ENCODE measurements at places on chromosomes 1 and 21.

DNA sequence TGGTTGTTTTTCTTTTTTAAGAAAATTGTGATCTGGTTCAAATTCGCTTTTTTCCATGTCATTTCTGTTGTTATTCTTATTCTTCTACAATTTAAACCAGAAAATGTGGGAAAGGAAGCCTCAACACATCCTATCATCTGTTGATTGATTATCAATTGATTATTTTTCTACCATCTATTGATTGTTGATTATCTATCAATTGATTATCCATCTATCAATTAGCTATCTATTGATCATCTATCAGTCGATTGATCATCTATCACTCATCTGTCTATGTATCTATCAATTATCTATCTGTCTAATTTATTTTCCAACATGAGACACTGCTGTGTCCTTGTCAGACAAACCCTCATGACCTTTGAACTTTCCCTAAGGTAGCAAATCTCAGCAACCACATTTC, 136.1 kb upstream of the ARHGEF16 start:
- no peak for DNase-seq

GRCh38 chr1:18794051-18794450, 65.4 kb downstream of the TAS1R2 start:
- no peak for DNase-seq

- DNase-seq: no peak
These were observed 25.6 kb downstream of the SYNC start for GRCh38 chr1:32676945-32677344.

GRCh38 chr1:153626904-153627714, at the start of gene S100A13:
Gene S100A13, minus strand, starts transcription at chr1:153627505. Its CDS starts 1,033 bp downstream, at chr1:153626472.
- DNase-seq: peak; percentile 91

GRCh38 chr1:153750026-153750995, 22.5 kb downstream of the INTS3 start:
- no peak for DNase-seq

DNA sequence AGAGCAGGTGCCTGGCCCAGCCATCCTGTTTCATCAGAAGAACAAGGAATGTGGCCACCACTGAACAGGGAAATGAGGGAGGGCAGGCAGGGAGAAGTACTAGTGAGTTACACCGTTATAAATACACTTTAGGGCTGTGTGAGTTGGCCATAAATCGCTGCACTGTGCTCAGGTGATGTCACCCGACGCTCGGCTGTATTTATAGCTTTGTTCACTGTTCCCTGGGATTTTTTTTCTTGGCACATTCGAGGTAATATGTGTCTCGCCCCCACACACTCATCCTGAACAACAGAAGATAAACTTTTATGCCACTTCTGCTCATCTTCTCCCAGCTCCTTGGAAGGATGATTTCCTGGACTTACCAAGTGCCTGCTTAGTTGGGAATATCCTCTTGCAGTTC, 9.0 kb upstream of the KIRREL1 start:
- DNase-seq: no peak

GRCh38 chr1:9605946-9606455, 17.3 kb downstream of the TMEM201 start:
- DNase-seq: no peak

DNA sequence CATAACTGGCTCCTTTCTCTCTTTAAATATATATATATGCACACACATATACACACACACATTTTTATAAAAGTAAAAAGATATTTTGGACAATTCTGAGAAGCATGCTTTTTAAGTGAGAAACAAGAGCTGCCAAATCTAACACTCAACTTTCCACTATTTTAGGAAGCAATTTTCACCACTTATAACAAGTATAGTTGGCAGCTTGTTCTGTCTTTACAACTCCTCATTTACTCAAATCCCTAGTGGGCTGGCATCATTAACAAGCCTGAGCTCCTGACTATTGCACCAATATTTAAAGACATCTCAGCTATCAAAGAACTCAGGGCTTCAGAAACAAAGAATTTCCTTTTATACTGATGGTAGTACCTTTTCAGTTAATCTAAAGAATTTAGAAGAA, 76.6 kb downstream of the RAB3GAP2 start:
- no peak for DNase-seq

DNA sequence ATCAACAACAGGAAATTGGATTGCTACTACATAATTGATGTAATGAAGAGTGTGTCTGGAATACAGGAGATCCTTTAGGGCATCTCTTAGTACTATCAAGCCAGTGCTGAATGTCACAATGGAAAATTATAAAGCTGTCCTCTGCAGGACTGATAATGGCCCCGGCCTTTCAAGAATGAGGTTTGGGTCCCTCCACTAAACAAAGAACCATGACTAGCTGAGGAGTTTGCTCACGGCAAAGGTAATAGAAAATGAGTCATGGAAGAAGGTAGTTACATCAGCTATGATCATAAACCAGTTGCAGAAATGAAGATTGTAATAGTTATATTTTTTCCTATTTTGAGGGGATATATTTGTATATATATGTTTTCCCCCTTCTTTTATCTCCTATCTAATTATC, 145.8 kb downstream of the KCNJ6 start:
- no peak for DNase-seq

GRCh38 chr1:65174585-65174984, 26.6 kb downstream of the AK4 start:
- DNase-seq: peak; percentile 88

GRCh38 chr1:44849575-44850132, 6.6 kb upstream of the PTCH2 start:
- DNase-seq: no peak

DNA sequence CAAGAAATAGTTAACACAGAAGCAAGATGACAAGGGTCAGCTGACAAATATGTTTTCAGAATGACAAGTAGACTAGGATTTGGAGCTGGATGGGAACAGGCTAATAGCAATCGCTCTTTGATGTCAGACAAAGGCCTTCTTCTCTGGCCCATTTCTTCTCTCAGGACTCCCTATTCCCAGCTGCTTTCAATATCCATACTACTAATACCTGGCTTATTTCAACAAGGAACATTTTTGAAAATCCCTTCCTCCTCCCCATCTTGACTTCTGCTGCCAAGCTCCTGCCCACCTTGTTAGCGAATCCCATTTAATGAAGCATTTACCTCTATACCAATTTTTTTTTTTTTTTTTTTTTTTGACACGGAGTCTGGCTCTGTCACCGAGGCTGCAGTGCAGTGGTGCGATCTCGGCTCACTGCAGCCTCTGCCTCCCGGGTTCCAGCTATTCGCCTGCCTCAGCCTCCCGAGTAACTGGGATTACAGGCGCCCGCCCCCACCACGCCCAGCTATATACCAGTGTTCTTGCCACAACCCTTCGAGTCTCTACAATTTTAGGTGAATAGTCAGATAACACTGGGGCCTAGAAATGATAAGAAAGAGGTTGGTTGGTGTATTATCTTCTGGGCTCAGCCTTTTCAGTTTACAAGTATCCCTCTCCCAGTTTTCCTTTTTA, 68.4 kb downstream of the MACF1 start:
- no peak for DNase-seq

GRCh38 chr1:40141878-40142535, 19.2 kb upstream of the RLF start:
- DNase-seq: no peak

GRCh38 chr1:43908226-43908625, 25.4 kb upstream of the ARTN start:
- DNase-seq: no peak

- no peak for DNase-seq
These were observed 82.6 kb upstream of the MAP10 start for GRCh38 chr1:232722626-232723025.

GRCh38 chr1:10889650-10890353, 93.4 kb upstream of the CASZ1 start:
- DNase-seq: no peak

DNA sequence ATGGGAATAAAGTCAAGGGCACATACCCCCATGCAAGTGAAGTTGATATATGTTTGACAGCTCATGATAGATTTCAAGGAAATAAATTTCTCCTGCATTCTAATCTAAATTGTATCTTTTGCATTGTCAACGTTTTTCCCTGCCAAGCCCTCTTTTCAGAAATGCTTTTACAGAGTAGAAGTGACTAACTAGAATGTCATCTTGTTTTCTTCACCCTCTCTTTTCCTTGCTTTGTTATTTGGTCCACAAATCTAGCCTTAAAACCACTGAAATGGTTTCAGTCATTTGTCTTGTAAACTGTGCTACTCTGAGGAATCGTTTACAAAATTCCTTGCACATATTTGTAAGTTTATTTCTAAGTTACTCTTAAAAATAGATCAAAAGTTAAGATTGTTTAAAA, 600.8 kb upstream of the CXADR start:
- peak; percentile 25 for DNase-seq

GRCh38 chr1:202750761-202751160, 40.5 kb upstream of the SYT2 start:
- no peak for DNase-seq

GRCh38 chr1:231743966-231744365, 117.4 kb downstream of the DISC1 start:
- no peak for DNase-seq

DNA sequence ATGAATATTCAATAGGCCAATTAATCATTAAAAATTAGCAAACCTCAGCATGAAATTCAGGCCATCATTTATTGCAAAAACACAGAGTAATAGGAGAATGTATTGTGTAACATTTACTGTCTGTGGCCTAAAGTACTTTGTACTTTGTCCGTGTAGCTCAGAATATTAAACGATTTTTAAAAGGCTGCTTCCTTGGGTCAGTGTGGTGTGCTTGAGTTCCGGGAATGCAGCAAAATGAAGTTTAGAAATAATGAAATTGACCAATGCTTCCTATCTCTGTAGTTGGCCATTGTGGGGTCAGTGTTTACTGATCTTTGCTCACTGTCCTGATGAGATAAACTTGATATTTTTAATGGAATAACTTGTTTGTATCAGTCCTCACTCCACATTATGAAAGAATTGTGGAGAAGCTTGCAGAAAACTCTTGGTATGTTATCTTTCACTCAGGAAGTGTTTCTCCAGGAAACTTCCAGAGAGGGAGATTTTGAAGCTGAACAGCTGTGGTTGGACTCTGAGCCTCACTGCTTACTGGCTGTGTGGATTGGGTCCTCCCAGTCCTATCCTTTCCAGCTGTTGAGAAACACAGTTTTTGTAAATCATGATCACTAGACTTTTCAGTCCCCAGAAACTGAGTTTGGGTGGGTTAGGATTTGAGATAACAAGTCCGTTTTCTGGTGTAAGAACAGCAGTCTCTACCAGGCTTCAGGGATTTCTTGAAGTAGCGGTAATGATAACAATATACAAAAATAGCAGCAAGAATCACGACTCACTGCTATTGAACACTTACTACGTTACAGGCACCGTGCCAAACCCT, 19.2 kb upstream of the MTARC1 start:
- DNase-seq: no peak

- no peak for DNase-seq
These were observed 234.1 kb downstream of the NCAM2 start for GRCh38 chr21:21232320-21232719.

GRCh38 chr1:33692206-33693188, 171.4 kb upstream of the HMGB4 start:
- DNase-seq: no peak

- DNase-seq: peak; percentile 86
These were observed 17.2 kb downstream of the SPOCD1 start for GRCh38 chr1:31798433-31799195.

GRCh38 chr21:29626801-29627470, 312.9 kb downstream of the GRIK1 start:
- no peak for DNase-seq

- DNase-seq: no peak
These were observed 24.0 kb downstream of the QSOX1 start for GRCh38 chr1:180178511-180179161.

Data from GM04504 (cell line).